ENCODE measurements at places on chromosomes 16 and 17.
A peak's percentile ranks its signal among the peaks of the same experiment; 100 is the strongest.

DNA sequence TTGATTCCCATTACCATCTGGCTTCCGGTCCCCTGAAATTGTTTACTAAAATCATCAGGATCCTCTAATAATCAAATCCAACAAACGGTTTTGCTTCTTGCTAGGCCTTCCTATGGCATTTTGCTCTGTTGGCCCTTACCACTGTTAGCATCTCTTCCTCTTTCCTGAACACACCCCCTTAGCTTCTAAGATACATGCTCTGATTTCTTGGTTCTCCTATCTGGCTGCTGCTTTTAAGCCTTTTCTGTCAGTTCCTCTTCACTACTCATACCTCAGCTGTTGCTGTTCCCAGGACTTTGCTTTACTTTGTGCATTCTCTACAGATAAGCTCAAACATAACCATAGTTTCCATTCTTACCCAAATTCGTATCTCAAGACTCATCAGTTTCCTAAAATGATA lies 11.4 kb downstream of the CAPNS2 start:
- peak; percentile 31 for DNase-seq

DNA sequence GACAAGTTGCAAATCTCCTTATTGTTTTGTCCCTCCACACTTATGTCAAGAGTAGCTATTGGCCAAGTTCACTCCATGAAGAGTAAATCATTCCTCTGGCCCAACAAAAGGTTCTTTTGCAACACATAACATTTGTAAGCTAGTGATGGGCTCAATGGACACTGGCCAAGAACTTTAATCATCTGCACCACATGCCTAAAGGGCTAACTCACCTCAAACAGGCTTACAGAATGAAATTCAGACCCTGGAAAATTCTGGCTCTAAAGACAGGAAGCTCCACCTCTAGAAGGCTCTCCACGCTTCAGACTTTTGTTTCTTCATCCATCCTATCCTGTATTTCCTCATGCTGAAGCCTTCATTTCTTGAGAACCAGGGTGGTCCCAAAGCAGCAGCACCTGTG lies 10.9 kb upstream of the ANKFN1 start:
- no peak for DNase-seq

- DNase-seq = no peak
Measured at GRCh38 chr16:88498576-88499208, 45.6 kb downstream of the ZFPM1 start.

DNA sequence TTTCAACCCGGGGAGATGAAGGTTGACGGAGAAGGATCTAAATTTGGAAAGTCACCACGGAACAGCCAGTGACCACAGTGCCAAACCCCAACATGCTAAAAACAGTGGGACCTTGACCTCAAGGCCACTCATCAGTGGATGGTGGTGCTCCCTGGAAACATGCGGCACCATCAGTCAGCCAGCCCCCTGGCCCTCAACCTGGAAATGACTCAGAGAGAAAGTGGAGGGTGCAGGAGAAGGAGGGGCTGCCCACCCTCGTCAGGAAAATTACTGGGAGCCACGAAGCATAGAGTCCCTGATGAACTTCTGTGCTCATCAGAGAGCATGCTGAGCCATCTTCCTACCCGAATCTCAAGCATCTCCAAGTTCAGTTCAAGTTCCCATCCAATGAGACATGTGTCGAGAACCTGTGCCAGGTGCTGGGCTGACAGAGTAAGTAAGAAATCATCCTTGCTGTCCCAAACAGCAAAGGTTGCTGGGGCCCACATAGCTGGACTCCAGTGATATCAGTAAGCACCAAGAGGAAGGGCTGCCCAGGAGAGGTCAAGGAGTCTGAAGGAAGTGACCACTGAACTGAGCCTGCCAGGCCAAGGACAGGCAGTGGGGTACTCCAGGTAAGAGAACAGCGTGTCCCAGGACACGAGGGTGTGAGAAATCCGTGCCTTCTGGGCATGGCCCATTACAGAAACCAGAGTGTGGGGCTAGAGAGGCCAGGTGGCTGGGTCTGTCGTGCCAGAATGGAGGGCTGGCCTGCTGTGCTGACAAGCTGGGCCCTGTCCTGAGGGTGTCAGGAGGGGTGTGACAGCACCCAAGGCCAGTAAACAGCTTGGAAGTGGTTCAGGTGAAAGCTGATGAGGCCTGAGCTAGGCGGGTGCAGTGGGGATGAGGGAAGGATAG lies 5.2 kb downstream of the PECAM1 start:
- peak; percentile 53 for DNase-seq

DNA sequence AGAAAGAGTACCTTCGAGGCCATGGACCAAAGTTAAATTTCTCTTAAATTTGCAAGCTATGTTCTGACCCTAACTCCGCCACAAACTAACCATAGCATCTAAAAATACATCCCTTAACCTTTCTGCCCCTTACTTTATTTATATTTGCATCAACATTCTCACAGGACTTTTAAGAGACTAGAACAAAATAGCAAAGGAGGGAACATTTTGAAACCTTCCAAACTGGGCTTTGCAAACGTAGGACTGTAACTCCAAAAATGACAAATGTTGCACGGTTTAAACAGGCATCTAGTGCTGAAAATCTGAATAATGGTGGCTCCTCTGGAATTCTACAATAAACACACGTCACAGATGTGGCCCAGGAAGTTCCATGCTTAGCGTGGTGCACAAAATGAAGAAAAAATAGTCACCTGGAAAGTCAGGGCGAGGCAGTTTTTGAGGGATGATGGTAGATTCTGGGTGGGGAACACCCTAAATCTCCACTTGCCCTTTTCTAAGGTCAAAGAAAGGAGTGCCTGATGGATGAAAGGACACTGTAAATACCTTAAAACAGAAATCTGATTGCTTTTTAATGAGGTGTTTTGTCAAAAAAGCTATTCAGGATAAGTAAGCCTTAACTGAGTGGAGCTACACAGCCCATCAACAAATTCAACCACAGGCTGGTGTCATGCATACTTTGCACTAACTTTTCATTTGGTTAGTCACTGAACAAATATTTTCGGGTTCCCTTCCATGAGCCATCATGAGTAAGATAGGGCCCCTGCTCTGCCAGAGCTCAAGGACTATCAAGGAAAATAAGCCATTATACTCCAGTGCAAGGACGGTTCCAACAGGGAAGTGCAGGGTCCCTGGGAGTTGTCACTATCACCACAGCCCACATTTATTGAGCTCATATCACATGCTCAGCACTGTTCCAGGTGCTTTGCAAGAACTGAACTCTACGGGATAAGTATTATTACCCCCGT lies 21.2 kb downstream of the ARHGAP17 start:
- no peak for DNase-seq

DNA sequence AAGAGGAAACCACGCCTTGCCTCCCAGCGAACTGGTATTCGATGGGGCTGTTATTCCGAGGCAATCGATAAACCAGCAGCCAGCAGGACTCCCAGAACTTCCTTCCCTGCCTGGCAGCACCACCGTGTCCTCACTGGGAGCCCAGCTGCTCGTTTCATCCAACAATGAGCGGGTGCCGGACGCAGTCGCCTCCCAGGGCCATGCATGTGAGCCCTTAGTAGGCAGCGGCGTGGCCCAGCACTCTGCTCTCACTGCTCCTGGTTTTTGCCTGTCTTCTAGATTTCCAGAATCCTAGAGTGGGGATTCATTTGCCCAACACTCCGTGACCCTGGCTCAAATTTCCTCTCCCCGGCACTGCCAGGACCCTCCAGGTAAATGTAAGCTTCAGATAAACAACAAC lies 29.1 kb upstream of the RASD1 start:
- no peak for DNase-seq
